ENCODE measurements at places on chromosomes 1 and 21.

DNA sequence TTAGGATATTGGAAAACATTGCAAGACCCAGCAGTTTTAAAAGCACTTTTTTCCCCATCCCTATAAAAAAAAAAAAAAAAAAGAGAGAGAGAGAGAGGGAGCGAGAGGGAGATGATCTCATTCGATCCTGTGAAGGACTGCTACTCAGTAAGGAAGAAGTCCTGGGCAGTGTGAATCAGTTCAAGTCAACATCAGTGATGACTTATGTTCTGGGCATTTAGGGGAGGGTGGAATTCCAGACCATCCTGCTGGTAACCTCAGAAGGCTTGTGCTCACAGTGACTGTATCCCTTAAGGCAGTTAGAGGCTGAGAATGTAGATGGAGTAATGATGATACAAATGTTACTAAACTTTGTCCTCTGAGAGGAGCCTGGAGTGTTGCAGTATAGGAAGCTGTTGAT lies 151.4 kb downstream of the TGFB2 start:
- DNase-seq: no peak

DNA sequence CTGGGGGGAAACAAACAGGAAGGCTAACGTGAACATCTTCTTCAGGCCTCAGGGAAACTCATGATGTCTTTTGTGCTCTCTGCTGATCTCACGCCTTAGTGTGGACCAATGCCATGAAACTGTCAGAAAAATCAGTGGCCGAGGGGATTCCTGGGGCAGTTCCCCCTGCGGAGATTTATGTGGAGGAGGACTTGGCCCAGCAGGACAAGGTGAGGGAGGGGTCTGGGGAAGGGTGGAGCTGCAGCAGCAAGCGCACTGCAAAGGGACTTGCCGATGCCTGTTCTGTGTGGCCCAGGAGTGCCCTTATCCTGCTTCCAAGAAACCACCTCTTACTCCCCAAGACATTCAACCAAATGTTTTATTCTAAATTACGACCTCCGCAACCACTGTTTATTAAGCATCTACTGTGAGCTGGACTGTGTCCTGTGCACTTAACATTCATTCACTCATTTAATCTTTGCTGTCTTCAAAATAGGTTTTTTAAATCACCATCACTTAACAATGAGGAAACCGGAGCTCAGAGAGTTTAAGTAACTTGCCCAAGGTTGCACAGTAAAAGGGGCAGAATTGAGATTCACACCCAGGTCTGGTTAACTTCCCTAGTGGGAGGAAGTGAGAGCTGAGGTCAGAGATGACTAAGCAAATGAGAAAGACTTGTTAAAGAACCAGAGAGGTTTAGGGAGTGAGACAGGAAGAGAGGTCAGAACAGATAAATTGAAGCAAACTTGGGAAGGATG lies 49.7 kb downstream of the FHAD1 start:
- DNase-seq: no peak

DNA sequence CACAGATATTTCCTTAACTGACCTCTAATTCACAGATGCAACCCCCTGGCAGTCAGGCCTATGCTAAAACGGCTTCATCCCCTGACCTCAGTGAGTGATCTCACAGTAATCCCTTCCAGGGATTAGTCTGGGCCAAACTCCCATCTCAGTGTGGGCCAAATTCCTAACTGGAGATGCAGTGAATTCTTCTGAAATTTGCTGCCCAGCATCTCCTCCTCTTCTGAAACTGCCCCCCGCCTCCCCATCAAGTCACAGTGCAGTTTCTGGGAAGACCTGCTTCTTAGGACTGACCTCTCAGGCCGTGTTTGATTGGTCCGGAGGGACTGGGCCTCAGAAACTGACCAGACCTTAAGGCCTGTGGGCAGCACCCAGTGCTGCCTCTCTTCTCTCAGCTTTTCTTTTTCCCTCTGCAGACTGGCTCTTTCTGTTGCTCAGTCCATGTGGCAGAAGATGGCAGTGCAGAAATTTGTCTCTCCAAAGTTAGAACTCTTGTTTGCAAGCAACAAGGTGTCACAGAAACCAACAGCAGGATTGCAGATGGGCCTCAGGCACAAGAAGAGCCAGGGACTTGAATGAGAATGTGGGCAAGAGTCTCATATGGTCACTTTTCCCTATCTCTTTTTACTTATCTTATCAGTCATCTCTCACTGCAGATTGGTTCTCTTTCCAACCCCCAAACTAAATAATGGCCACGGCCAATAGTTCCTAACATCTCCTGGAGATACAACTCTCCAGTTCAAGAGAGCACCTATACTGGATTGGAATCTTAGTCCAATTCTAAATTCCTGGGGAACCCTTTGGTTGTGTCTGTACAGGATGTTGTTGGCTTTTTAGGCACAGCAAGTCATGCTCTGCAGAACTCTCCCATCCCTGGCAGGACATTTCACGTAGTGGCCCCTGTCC lies 95.5 kb upstream of the RALGPS2 start:
- no peak for DNase-seq

DNA sequence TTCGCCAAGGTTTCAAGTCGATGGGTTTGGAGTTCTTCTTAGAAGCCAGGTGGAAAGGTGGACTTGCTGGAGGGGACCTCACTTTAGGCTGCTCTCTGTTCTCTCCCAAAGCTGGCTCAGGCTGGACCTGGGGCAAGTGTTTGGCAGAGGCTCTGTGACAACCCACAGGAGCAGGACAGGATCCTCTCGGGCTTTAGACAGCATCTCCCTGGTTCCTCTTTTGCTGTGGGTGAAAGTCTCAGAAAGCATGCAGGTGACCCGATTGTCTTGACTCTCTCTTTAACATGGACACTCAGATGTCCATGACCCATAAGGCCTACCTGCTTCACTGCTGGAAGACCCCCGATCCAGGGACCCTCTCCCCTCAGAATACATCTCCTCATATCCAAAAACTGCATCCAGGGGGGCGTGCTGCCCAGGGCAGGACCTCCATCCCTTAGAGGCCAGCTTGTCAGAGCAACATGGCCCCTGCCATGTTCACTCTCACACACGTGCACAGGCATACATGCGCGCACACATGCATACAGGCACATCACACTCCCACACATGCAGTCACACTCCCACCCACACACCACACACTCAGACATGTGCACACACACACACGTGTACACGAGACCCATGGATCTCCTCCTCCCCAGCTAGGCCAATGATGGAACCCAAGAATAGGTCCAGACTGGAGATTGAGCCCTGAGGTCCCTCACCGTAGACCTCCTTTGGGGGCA lies 21.3 kb downstream of the MRPL37 start:
- no peak for DNase-seq

DNA sequence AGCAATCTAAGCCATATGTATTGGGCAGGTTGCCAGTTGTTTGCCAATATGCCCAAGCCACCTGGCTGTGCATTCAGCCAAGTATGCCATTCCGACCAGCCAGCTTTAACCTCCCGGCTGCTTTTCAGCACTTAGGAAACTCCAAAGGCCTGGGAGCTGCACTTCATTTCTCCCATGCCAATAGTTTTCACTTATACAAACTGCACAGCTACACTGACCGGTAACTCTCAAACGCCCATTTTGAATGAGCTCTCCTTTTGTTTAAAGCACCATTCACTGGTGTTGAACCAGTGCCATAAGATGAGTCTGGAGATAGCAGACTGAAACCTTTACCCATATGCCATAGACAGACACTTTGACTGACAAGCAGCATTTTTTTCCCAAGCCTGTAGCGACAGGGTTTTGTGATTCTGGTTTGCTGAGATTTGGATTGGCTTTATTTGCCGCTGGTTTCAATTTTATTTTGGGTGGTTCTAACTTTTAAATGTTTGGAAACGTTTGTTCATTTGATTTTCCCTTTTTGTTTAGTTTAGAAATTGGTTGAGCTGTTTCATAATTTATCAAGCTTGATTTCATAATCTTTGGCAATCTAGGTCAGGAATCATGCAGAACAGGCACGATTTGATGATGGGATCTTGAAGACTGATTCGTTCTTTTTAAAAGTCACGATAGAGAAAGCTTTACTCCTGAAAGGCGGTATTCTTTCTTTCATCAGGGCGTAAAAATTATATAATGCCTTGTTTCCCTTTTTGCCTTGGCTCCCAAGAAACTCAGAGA lies 144.6 kb downstream of the NFIA start:
- no peak for DNase-seq

DNA sequence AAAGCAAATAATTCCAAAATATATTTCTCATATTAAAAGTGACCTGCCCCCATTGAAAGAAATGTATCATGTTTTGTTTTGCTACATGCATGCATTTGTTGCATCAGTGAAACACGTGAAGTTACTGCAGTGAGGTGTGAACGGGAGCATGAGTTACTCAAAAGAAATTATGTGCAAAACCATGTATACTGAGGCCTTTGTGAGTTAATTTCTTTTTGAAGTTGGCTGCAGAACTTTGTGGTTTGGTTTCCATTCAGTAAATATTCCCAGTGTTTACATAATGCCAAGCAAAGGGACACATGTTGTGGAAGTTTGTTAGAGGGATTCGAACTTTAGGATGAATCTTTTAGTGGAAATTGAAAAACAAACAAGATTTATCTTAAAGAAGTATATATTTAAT lies 619.4 kb upstream of the ADAMTS5 start:
- DNase-seq: no peak

- DNase-seq: no peak
These were observed 1.4 kb downstream of the GPR161 start for GRCh38 chr1:168135116-168135920.

- no peak for DNase-seq
These were observed 9.0 kb upstream of the DMRTB1 start for GRCh38 chr1:53450225-53450624.

- DNase-seq: no peak
These were observed 7.9 kb downstream of the HYI start for GRCh38 chr1:43445606-43446387.

DNA sequence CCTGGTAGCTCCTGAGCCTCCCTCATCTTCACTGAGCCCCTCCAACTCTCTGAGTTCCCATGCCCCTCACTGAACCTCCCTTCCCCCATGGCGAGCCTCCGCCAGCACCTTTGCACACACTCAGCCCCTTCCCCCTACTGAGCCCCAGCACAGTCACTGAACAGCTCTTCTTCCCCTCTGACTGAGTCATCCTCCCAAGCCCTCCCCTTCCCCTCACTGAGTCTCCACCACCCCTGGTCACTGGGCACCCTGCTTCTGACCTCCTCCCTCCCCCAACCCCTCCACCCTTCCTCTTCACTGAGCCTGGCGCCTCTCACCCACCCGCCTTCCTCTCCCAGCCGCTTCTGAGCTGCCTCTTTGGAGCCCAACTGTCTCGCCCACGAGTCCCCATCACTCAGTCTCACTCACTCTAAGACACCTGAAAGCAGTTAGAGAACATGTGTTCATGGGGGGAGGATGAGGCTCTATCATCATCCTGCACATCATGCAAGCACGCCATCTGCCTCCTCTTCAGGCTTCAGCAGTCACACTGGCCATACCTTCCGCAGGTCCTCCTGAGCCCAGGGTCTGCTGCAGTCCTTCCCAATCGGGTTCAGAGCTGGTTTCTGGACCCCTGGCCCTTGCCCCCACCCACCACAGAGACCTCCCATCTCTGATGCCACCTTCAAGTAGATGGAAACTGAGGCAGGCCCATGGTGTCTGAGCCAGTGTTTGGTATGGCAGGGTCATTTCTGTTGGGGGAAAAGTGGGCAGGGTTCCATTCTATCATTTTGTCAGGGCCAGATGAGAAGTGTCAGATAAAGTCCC lies 2.0 kb upstream of the TRNP1 start:
- DNase-seq: no peak

- DNase-seq: no peak
These were observed 12.2 kb downstream of the FH start for GRCh38 chr1:241507189-241507863.

DNA sequence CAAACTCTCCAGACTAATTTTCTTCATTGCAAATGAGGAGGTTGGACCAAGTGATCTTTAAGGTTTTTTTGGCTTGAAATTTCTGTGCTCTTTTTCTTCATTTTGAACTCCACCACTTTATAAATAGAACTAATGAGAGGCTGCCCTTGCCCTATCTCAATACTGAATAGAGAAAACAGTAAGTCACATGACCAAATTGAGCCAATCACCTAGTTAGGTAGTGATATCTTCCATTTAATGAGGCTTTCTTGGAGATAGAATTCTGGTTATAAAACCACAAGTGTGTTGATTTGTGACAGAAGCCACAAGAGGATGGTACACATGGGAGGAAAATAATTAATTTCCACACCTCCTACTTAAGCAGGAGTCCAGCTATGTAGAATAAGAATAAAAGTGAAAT lies 263.4 kb upstream of the SNX7 start:
- DNase-seq: no peak

DNA sequence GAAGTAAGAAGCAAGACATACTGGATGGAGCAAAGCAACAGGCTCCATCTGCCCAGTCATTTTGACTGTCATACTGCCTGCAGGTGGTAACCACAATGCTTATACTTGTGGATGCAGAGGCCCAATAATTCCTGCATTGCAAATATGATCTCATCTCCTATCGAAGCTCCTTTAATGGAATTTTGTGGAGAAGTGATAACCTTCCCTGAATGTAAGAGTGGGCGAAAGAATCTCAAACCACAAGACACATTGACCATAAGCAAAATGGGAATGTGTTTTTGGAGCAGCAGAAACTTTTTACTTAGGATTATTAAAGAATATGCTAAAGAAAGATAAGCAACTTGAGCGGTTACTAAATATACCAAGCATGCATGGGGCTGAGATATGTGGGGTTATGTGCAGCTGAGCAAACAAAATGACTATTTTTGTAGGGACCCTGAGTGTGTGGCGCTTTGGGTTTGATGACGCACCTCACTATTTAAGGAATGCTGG lies 77.4 kb upstream of the BACH1 start:
- no peak for DNase-seq

GRCh38 chr1:53365437-53366063 lies 37.7 kb upstream of the LRP8 start:
- peak; percentile 9 for DNase-seq

- no peak for DNase-seq
These were observed 32.2 kb upstream of the UBE2U start for GRCh38 chr1:64171246-64171645.

DNA sequence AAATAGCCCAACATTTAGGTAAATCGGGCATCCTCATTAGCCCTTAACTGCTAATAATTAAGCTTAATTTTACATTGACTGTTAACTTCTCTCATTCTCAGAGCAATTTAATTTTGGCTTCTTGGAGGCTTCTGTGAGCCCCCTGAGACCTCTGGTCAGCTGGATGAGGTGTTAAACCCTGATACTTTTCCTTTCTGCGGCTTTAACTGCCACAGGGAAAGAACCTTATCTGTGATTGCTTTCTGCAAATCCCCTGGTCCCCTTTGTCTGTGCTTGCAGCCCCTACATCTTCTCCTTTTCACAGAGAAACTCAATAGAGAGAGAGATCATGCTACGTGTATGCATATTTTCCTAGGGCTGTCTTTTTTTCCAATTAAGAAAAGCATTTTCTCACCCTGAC lies 184.5 kb upstream of the CSF3R start:
- no peak for DNase-seq

DNA sequence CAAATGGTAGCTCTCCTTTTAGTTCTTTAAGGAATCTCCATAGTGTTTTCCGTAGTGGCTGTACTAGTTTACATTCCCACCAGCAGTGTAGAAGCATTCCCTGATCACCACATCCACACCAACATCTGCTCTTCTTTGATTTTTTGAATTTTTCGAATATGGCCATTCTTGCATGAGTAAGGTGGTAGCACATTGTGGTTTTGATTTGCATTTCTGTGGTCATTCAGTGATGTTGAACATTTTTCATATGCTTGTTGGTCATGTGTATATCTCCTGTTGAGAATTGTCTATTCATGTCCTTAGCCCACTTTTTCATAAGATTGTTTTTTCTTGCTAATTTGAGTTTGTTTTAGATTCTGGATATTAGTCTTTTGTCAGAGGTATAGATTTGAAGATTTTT lies 84.6 kb upstream of the B3GALT2 start:
- DNase-seq: no peak

GRCh38 chr1:235495030-235495429 lies 9.2 kb downstream of the B3GALNT2 start:
- DNase-seq: no peak

Measured in ovary (tissue), 10 donors.